ENCODE measurements at places on chromosomes 7 and 10.

GRCh38 chr7:129911790-129912189 lies 41.0 kb downstream of the UBE2H start:
- no peak for DNase-seq

DNA sequence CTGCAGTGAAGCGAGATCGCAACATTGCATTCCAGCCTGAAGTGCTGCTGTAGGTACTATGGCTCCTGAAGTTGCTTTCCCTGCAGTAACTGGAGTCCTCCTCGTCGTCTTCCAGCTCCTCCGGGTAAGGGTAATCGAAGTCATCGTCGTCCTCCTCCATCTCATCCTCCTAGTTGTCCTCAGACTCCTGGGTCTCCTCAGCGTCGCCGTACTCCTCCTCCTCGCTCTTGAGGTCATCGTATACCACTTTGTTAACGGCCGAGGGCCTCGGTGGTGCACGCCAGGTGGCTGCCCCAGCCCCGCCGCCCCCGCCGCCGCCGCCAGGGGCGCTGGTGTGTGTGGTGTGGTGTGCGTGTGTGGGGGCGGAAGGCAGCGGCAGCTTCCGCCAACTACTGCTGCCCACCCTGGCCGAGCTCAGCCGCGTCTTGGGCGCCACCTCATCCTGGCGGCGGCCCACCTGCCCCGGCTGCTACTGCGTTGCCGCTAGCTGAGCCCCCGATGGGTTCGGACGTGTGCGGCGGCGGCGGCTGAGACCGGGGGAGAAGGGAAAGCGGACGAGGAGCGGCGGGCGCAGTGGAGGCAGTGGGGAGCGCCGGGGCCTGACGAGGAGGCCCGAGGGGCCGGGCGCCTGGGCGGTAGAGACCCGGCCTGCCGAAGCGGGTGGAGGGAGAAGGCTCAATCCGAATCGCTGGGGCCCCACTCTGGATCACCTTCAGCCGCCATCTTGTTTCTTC lies 11.8 kb upstream of the ACBD5 start:
- DNase-seq: peak; percentile 60

DNA sequence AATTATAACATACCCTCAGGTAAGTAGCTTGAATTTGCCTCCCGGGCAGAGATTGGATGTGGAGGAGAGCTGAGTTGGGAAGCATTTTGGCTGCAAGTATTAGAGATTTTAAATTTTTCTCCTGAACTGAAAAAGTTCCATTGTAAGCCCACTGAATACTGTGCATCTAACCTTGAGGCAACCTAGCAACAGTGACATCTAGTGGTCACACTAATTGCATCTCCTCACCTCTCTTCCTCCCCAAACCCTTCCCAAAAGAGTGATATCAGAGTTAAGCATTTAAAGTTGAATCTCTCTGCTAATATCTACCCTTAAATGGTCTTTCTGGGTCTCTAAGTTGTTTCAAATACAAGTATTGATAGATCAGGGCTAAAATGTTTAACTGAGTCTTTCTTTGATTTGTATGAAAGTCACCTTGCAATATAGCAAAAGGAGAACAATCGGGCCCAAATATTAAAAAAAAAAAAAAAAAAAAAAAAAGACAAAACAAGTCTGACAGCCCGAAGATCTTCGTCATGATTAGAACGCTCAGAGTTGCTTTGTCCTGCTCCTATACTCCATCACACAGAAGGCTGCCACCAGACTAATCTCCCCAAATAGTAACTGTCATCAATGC lies 40.4 kb upstream of the DLX5 start:
- peak; percentile 4 for DNase-seq

GRCh38 chr10:107727767-107728317 lies 563.3 kb upstream of the SORCS1 start:
- no peak for DNase-seq

GRCh38 chr10:100333661-100334440 lies 3.8 kb upstream of the PKD2L1 start:
- no peak for DNase-seq

DNA sequence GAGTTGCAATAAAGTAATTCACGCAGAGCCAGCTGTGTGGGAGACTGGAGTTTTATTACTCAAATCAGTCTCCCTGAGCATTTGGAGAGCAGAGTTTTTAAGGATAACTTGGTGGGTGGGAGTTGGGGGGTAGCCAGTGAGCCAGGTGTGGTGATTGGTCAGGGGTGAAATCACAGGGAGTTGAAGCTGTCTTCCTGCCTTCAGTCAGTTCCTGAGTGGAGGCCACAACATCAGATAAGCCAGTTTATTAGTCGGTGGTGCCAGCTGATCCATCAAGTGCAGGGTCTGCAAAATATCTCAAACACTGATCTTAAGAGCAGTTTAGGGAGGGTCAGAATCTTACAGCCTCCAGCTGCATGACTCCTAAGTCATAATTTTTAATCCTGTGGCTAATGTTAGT lies 3.3 kb upstream of the CYP51A1 start:
- no peak for DNase-seq

DNA sequence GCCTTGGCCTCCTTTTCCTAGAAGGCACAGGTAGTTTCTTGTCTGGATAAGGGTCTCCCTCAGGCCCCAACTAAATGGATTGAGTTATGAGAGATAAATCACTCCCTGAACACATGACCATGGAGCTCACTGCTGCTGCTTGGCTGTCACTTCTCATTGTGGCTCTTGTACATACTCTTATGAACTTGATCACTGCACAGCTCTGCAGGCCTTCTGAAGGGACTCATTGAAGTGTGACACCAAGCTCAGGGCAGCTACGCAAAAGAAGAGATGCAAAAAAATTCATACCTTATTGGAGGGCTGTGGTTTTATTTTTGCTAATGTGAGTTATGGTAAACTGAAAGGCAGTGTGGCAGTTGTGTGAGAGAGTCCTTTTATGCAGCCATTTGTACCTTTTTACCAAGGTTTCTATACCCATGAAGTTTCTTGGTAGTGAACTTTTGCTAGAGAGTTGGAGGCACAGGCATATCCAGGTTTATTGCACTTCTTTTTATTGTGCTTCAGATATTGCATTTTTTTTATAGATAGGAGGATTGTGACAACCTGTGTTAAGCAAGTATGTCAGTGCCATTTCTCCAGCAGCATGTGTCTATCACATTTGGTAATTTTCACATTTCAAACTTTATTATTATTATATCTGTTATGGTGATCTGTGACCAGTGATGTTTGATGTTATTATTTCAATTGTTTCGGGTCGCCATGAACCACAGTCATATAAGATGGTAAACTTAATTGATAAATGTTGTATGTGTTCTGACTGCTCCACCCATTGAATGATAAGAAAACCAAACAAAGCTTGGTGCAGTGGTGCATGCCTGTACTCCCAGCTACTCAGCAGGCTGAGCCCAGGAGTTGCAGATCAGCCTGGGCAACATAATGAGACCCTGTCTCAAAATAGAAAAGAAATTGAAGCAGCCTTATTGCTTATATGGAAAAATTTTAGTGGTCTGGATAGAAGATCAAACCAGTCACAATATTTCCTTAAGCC lies 100.6 kb downstream of the LRRC4 start:
- DNase-seq: no peak

- no peak for DNase-seq
Measured at GRCh38 chr10:25604591-25604990, 329.4 kb upstream of the MYO3A start.

DNA sequence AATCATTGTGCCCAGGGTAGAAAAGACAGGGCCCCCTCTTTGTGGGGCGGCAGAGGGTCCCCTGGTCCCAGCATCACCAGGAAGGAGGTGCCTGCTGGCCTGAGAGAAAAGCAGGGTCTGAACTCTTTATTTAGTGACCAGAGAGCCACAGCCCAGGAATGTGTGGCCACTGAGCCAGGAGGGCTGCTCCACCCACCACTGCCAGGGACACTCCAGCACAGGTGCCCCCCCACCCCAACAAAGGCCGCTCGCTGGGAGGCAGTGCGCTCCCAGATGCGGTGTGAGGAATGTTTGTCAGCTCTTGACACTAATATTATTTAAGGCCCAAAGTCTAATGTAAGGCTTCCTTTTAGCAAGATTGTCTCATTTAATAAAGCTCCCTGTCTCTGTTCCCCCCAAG lies 59.6 kb upstream of the ZMIZ1 start:
- no peak for DNase-seq

- DNase-seq: no peak
Measured at GRCh38 chr7:140990193-140990962, 24.4 kb downstream of the MRPS33 start.

GRCh38 chr10:120478386-120478785 lies 21.4 kb downstream of the PLPP4 start:
- DNase-seq: no peak

DNA sequence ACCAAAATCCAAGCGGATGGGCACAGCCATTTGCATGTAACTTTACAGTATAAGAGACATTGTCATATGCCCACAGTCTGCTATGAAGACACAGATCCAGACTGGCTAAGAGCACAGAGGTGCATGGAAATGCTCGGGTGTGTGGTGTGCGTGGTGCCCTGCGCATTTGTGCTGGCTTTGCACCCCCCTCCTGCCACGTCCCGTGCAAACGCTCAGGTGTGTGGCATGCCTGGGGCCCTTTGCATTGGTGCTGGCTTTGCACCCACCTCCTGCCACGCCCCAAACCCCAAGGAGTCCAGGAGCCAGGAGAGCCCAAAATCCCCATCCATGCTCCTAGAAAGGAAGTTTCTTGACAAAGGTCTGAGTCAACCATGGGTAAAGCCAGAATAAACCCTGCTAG lies 306.2 kb downstream of the PTPRN2 start:
- DNase-seq: no peak

DNA sequence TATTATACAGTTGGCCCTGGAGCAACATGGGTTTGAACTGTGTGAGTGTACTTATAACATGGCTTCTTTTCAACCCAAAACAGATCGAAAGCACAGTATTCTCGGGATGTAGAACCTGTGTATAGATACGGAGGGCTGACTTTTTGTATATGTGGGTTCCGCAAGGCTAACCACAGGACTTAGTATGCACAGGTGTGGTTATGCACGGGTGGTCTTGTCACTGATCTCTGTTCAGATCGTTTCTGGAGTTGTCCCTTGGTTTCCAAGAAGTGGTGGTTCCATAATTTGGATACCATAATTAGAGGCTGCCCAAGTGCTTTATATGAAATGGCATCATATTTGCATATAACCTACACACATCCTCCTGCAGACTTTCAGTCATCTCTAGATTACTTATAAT lies 10.9 kb upstream of the BHLHA15 start:
- DNase-seq: no peak

DNA sequence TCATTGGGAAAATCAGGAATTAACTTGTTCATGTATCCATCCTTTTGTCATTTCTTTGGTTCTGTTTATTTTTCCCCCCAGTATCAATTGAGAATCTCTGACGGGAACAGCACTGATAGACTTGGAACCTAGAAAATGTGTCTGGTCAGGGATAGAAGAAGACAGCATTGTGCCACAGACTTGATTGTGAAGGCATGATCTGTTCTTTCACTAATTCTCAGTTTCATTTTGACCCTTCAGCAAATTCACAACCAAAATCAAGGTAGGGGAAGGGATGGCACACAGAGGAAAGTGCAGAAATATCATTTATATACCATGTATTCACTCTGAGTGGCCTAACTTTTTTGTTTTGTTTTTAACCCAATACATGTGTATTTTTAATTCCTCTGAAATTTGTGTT lies 106.8 kb downstream of the WNT2 start:
- no peak for DNase-seq

GRCh38 chr10:109902992-109903947 lies 20.0 kb downstream of the XPNPEP1 start:
- no peak for DNase-seq

GRCh38 chr7:107017965-107018719 lies 26.4 kb upstream of the PRKAR2B start:
- no peak for DNase-seq

- DNase-seq: no peak
Measured at GRCh38 chr10:35316218-35316967, 19.9 kb upstream of the CCNY start.

- no peak for DNase-seq
Measured at GRCh38 chr10:102660888-102661657, 16.8 kb downstream of the TRIM8 start.

- DNase-seq: no peak
Measured at GRCh38 chr10:69533658-69534057, 39.6 kb downstream of the NEUROG3 start.

- no peak for DNase-seq
Measured at GRCh38 chr10:44752451-44753441, 158.4 kb upstream of the TMEM72 start.

DNA sequence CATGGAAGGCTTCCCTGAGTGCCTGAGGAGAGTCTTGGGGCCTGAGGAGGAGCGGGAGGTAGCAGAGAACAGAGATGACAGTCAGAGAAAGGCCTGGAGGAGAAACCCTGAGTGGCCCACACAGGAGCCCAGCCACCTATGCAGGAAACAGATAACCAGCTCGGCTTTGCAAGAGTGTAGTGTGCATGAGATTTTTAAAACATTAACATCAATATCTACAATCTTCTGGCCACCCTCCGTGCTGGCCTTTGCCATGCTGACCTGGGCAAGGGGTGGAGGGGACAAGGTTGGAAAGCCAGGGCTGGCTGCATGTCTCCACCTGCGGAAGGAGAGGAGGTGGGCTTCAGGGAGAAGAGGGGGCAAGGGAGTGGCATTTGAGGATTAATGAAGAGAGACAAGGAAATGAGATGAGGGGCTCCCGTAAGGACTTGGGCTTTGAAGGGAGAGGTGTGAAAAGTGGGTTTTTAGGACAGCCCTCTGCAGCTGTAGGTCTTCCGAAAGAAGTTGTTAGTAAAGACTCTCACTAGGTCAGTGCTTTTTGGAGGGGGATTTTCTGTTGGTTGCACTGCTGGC lies 59.3 kb upstream of the SDK1 start:
- no peak for DNase-seq

- DNase-seq: no peak
Measured at GRCh38 chr7:4058158-4058557, 623.9 kb upstream of the FOXK1 start.

- no peak for DNase-seq
Measured at GRCh38 chr10:127797339-127797738, 60.4 kb downstream of the FOXI2 start.
